ENCODE measurements at places on chromosomes 4 and X.

DNA sequence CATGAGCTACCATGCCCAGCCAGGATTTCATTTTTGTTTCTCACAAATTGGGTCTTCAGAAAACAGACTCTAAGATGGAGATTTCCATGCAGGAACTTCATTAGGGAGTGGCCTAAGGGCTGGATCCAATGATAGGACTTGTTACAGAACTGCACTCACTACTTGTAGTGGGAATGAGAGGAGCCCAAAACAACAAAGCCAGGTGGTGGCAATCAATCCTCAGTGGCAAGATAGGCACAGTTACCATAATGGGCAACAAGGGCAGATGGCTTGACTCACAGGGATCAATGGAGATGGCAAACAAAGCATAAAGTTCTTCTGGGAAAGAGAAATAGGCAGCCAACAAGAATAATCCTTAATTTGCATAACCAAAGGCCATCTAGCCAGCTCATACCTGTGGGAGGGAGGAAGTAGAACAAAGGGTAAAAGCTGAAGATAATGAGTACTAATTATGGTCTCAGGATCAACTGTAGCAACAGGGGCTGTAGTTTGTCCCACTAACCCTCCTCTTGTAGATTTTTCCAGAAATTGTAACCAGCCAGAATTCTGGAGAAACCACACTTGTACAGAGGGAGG is 72.8 kb upstream of the MAPK10 start:
- no peak for DNase-seq
- no peaks in the 10 kb centered on the region for H3K4me1 ChIP-seq
- H3K27me3 ChIP-seq = no peaks in the 10 kb centered on the region
- no peak overlapping the region for H3K27ac ChIP-seq
- H3K36me3 ChIP-seq = no peaks in the 10 kb centered on the region

- no peaks in the 10 kb centered on the region for H3K36me3 ChIP-seq
- no peak overlapping the region for H3K4me3 ChIP-seq
- peaks cover 4% of the 10 kb centered on the region for H3K27me3 ChIP-seq
- no peaks in the 10 kb centered on the region for H3K4me1 ChIP-seq
Measured at GRCh38 chr4:54384563-54384962, 155.5 kb downstream of the PDGFRA start.

GRCh38 chr4:148445071-148445859 is 3.1 kb upstream of the NR3C2 start:
- no peak overlapping the region for H3K27ac ChIP-seq
- H3K4me1 ChIP-seq = peaks cover 30% of the 10 kb centered on the region
- peak overlapping the region; percentile 72 for H3K4me3 ChIP-seq
- no peaks in the 10 kb centered on the region for H3K27me3 ChIP-seq
- DNase-seq = peak; percentile 58

GRCh38 chr4:178963446-178964045 is 1521.3 kb upstream of the AGA start:
- H3K4me3 ChIP-seq = no peak overlapping the region
- no peaks in the 10 kb centered on the region for H3K27me3 ChIP-seq
- H3K4me1 ChIP-seq = no peaks in the 10 kb centered on the region
- no peak for DNase-seq

DNA sequence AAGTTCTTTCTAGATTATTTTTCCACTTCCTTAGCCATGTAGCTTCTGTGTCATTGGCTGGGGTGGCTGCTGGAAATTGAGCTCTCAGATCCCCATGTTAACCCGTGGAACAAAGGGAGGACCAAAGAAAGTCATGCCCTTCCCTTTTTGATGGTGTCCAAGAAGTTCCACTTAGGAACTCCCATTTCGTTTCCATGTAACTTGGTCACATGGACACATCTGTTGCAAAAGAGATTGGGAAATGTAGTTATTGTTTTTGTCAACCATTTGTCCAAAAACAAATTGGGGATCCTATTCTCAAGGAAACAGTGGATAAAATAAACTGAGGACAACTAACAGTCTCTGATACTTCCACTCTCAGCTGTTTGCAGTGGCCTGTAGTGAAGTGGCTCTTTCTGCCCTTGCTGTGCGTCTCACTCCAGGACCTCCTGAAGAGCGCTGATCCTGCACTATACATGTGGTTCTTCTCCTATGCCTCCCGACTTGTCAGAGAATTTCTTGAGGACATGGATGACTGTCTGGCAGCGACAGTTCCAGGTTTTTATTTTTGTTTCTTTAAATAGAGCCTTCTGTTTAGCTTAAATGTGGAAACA is 125.3 kb upstream of the LNX1 start:
- no peak for DNase-seq
- no peaks in the 10 kb centered on the region for H3K4me1 ChIP-seq
- H3K27me3 ChIP-seq = peaks cover 20% of the 10 kb centered on the region
- H3K27ac ChIP-seq = no peak overlapping the region
- H3K36me3 ChIP-seq = no peaks in the 10 kb centered on the region

Measured in activated naive CD4-positive, alpha-beta T cell treated with anti-CD3 and anti-CD28 coated beads for 36 hours (primary cell).